Stimulated activated memory B cell treated with anti-CD40 and anti-IgM and Interleukin-4, amounts not matched to agents 10 μg/mL and 1 μg/mL and 100 μg/mL, for 72 hours (primary cell): ENCODE measurements at places on chromosomes 6 and 20.
A peak's percentile ranks its signal among the peaks of the same experiment; 100 is the strongest.

DNA sequence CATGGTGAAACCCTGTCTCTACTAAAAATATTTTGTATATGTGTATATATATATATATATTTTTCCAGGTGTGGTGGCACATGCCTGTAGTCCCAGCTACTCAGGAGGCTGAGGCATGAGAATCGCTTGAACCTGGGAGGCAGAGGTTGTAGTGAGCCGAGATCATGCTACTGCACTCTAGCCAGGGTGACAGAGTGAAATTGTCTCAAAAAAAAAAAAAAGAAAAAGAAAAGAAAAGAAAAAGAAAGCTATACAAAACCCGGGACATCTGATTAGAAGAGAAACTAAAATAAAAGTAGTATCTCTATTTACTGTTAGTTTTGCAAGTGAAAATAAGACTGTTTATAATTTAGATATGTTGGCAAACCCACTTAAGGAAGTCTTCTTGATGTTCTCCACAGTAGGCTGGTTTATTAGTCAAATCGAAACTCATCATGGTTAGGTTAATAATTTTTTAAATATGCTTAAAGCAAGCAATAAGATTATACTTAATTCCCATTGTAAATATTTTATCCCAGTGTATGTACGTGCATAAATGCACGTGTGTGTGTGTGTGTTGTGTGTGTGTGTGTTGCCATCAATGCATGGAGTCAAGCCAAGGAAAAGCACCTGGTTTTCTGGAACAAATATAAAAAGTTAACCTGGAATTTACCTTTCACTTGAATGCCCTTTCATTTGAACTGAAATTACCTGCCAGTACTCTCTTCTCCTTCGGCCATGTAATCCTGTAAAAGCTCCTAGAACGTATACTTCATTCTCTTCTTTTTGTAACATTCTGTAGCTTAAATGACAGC, 7.1 kb downstream of the VNN2 start:
- H3K4me1 ChIP-seq = peaks cover 34% of the 10 kb centered on the region
- peak overlapping the region; percentile 87 for H3K27ac ChIP-seq
- H3K27me3 ChIP-seq = no peaks in the 10 kb centered on the region
- peaks cover 18% of the 10 kb centered on the region for H3K36me3 ChIP-seq

DNA sequence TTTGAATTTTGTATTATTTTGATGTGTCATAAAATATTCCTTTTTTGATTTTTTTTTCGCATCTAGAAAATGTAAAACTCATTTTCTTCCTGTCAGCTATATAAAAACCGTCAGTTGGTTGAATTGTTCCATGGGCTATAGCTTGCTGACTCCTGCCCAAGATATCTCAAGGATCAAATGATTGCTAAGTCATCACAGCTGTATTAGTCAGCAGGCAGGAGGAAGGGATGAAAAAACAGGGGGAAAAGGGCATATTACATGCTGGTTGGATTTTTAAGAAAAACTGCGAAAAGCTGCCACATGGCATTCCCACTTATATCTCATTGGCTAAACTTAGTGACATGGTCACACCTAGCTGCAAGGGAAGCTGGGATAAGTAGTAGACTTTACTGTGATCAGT, 569.9 kb downstream of the BCKDHB start:
- no peak overlapping the region for H3K4me3 ChIP-seq
- ATAC-seq = no peak
- H3K4me1 ChIP-seq = no peaks in the 10 kb centered on the region
- no peaks in the 10 kb centered on the region for H3K36me3 ChIP-seq
- no peak overlapping the region for H3K27ac ChIP-seq

DNA sequence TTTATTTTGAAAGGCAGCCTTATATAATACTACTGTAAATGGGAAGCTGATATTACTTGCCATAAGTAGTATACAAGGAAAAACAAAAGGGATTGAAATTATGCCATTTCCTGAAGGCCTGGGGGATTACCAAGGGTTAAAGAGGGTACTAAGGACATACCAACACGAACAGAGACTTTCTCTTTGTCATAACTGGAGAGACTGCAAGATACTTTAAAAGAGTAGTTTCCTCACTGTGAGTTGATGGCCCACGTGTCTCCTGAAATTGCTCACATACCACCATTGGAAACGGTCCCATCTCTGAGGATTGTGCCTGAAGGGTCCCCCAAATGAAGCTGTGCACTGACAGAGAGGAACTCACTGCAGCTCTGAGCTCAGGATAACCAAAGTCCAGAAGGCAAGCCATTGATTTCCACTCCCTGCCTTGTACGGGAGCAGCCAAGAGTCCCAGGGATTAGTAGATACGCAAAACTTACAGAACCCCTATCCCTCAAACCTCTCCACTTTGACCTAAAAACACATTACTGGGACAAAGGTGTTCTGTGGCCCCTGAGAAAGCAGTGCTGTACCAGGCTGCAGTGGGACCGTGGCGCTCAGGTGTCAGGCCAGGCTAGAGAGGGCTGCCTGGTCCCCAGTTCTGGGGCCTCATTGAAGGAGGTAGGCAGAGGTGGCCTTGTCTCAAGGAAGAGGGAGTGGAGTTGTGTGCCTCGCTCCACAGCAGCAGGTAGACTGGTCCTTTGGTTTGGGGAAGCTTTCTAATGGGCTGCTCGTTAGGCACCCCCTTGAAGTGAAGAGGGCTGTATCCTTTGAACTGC, 15.2 kb downstream of the PSMG4 start:
- no peak for ATAC-seq
- H3K27me3 ChIP-seq = no peaks in the 10 kb centered on the region
- no peak overlapping the region for H3K27ac ChIP-seq
- peaks cover 33% of the 10 kb centered on the region for H3K36me3 ChIP-seq

DNA sequence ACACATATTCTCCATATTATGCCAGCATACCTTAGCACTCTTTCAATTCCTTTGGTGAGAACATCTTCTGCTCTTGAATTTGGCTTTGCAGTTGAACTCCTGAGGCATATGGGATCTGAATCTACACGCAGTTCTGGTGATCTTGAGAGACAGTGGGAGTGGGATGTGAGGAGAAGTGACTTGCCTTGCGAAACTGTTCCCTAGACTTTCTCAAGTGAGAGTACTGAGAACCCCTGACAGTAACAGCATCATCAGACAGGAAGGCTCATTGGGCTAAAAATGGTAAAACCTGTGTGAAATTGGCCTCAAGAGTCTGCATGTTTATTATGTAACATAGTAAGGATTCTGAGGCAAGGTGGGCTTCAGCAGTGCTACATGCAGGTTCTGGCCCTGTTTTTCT, 49.1 kb upstream of the CEP85L start:
- ATAC-seq = no peak
- no peak overlapping the region for H3K27ac ChIP-seq
- H3K4me3 ChIP-seq = no peak overlapping the region
- no peaks in the 10 kb centered on the region for H3K27me3 ChIP-seq
- H3K36me3 ChIP-seq = peaks cover 24% of the 10 kb centered on the region
- H3K4me1 ChIP-seq = peaks cover 36% of the 10 kb centered on the region

GRCh38 chr6:125810445-125810844, 19.7 kb downstream of the NCOA7 start:
- H3K36me3 ChIP-seq = no peaks in the 10 kb centered on the region
- H3K27ac ChIP-seq = no peak overlapping the region
- H3K27me3 ChIP-seq = no peaks in the 10 kb centered on the region
- no peak for ATAC-seq
- peaks cover 84% of the 10 kb centered on the region for H3K4me1 ChIP-seq

DNA sequence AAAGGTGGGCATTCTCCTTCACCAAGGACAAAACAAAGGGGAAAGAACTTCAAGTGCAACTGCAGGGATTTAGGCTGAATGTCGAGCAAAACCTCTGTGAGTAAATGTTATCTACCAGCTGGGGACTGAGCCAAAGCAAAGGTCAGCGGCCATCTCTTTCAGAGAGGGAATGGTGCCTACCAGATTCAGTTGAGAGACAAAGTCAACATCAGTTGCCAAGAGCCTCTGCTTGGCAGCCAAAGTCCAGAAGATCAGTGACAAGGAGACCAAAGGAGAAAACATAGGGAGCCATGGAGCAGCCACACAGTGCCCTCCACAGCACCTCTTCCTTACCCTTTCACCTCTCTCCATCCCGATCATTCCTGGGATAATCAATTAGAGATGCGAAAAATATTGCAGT, 472.5 kb downstream of the KIF16B start:
- H3K36me3 ChIP-seq = no peaks in the 10 kb centered on the region
- no peak for ATAC-seq
- H3K27ac ChIP-seq = no peak overlapping the region
- H3K4me1 ChIP-seq = peaks cover 22% of the 10 kb centered on the region
- H3K4me3 ChIP-seq = no peak overlapping the region
- H3K27me3 ChIP-seq = no peaks in the 10 kb centered on the region

DNA sequence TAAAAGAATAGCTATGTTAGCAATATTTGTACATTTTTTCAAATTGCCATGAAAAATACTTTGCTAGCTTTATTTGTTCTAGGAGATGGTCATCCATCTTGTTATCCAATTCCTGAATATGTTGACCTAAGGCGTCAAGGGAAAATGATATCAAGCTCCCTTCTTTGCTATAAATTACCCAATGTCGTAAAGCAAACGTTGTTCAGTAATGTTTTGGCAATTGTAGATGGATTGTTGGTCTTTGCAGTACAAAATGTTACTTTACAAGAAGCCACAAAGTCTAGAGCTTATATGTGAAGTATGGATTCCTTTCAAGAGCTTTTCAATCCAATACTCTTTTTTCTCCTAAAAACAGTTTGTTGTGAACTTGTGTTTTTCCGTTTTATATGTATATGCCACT, 3.3 kb downstream of the NCR2 start:
- H3K4me1 ChIP-seq = peaks cover 31% of the 10 kb centered on the region
- ATAC-seq = no peak
- no peaks in the 10 kb centered on the region for H3K36me3 ChIP-seq
- H3K27ac ChIP-seq = no peak overlapping the region

DNA sequence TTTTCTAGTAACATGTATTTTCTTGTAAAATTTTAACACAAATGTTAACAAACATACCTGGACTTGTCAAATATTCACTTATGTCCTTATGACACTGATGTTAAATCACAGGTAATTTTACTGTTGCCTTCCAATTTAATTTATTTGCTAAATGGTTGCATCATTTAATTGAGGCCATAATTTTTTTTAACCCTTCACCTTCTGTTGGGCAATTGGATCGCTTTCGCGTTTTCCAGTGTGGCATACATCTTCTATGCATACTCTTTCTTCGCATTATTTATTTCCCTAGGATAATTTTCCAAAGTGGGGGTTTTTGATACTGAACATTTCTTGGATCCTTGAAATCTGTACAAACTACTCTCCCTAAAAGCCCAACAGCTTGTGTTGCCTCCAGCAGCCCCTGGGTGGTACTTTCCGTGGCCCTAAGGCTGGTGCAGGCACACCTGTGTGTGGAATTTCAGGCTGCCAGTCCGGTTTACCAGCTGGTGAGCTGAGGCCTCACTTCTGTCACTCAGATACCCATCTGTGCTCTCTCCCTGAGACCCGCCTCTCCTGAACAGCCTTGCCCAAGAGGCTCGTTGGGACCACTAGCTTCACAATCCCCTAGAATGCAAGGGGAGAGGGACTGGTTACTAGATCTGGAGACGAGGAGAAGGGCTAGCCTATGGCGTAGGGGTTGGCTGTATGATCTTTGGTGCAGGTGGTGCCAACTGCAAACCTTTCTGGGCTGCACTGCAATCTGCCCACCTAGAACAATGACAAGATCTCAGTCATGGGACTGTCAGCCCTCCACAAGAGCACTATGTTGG, 11.2 kb upstream of the C20orf144 start:
- no peak overlapping the region for H3K4me3 ChIP-seq
- ATAC-seq = no peak
- H3K27ac ChIP-seq = no peak overlapping the region
- no peaks in the 10 kb centered on the region for H3K27me3 ChIP-seq
- peaks cover 5% of the 10 kb centered on the region for H3K36me3 ChIP-seq

DNA sequence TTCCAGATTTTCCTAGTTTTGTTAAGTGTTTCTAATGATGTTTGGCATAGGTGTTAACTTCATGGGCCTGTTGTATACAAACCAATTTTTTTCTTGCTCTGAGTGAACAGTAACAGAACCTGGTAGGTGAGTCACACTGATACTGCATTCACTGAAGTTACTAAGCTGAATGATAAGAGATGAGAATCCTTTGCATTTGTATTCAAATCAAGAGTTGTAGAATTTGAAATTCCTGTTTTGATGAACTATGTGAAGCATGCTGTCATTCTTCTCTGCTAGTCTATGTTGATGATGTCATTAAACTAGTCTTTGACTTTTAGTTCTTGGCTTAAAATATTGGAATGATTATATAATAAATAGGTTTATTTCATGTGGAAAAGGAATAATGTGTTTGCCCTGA, 37.9 kb downstream of the PTPRA start:
- H3K27me3 ChIP-seq = no peaks in the 10 kb centered on the region
- H3K4me3 ChIP-seq = no peak overlapping the region

DNA sequence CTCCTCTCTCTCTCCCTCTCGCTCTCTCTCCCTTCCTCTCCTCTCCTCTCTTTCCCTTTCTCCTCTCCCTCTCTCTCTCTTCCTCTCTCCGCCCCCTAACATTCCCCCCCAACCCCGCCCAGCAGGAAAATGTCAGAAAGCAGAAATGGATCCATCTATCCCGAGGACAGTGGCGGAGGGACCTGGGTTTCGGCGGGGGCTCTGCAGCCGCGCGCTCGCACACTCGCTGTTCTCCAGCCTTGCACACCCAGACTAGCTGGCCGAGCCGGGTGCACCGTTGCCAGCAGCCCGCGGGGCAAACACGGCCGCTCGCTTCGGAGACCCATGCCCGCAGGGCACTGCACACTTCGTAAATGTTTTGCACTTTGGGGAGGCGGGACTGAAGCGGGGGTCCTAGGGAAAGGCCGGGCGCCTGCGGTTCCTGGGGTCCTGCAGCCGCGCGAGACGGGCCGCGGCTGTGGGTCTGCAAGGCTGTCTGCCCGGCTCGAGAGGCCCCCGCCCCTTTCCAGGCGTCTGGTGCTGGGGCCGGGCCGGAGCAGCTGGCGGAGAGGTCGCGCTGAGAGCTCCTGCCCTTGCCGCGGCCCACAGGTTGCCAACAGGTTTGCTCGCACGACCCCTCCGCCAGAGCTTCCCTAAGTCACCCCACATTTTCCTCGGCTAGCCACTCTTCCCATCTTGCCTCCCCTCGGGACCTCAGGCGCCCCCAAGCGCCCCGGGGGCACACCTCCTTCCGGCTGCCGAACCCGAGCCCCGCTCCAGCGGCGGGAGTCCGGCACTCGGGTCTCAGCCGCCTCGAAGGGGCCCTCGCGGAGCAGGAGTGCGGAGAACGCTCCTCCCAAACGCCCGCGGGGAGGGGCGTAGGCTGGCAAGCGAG, 818 bp upstream of the MDGA1 start:
- peaks cover 20% of the 10 kb centered on the region for H3K27me3 ChIP-seq
- peak; percentile 64 for ATAC-seq
- peaks cover 10% of the 10 kb centered on the region for H3K36me3 ChIP-seq
